Mesenteric fat pad (tissue), 1 donor: ENCODE measurements at places on chromosomes 4 and X. TPM values are rescaled to one million over a fixed set of nuclear protein-coding genes. Genes with fewer than 3 reads are reported as not detected.

GRCh38 chr4:151152028-151152427, 52.6 kb downstream of the RPS3A start:
- DNase-seq: no peak

NALF2 gene
- 0.32 TPM for total RNA-seq

GAK gene
- total RNA-seq: 91.3 TPM

GRCh38 chr4:20248155-20248558, 3.5 kb upstream of the SLIT2 start:
- no peak for DNase-seq

DNA sequence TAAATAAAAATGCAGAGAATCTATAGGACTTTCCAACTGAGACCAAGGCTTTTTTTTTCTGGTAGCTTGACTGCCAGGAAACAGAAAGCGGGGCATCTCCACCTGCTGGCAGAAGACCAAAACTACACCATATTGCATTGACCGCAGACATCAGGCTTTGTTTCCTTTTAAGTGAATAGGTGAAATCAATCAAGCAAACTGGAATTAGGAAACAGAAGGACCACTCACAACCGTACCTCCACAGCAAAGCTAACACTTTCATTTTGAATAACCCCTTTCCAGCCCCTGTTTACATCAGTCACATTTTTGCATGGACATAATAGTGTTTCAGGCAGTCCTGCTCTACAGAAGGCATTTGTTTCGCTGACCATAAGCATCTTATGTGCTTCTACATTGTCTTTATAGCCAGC, 218.2 kb downstream of the IDS start:
- DNase-seq: no peak

HSFX1 gene
- total RNA-seq: 0.64 TPM

IL9R gene
- 0.22 TPM for total RNA-seq

CFAP99 gene
- total RNA-seq: not detected
